Substantia nigra (tissue), 51 donors: ENCODE measurements at places on chromosomes 1 and 21.
A peak's percentile ranks its signal among the peaks of the same experiment; 100 is the strongest.

DNA sequence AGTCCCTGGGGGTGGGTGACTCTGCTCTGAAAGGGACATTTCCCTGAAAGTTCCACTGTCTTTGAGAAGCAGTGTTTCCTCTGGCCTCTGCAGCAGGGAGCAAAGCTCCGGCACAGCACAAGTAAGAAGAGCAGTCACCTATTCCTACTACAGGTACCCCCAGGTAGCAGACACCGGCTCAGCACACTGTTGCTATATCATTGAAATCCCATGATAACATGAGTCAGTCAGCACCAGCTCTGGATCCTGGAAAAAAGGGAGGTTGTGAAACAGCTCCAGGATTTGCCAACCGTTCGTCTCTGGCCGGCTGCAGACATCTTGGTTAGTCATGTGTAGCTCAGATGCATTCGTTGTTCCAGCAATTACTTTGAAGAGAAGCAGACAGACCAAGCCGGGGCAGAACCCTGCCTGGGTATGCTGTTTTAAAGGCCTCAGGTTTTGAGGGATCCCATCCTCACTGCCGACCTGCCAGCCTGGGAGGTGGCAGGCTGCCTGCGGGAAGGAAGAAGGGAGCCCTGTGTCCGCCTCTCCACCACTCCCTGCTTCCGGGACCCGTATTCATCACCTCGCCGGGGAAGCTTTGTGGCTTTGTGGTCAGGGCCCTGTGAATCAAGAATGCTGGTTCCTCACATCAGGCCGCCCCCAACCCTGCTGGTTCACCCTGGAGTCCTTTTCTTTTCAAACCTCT, 139.2 kb downstream of the CLIC6 start:
- no peak for DNase-seq

- DNase-seq: no peak
Measured at GRCh38 chr1:112341986-112342385, 54.0 kb upstream of the CTTNBP2NL start.

DNA sequence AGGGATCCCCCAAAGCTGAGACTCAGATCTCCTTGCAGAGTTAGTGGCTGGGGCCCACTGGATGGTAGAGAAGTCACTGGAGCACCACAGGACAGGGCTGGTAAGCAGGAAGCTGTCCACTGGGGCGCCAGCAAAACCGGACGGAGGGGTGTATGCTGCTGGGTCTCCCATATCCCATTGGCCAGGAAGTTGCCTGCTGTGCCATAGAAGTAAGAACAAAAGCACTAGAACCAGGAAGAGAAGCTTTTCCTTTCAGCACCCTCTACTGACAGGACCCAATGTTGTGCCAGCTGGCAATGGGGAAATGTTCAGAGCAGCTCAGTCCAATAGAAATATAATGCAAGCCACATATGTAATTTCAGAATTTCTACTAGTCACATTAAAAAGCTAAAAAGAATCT, 146.6 kb downstream of the SPATA46 start:
- DNase-seq: no peak

DNA sequence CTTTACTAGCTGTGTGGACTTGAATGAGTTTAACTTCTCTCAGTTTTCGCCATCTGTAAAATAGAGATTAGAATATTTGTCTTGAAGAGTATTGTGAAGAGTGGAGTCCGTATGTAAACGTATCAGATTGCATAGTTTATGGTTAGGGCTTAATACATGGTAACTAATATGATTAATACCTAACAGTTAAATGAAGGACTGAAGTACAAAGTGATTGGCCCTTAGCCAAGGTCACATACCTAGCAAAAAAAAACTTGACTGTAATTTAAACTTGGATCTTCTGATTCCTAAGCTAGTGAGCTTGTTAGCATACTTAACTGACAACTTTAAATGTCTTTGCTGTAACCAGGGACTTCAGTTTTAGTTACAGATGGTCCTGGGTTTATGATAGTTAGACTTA, 1.9 kb downstream of the GIPC2 start:
- no peak for DNase-seq

GRCh38 chr1:15866721-15867201, 19.3 kb downstream of the SPEN start:
- DNase-seq: no peak

DNA sequence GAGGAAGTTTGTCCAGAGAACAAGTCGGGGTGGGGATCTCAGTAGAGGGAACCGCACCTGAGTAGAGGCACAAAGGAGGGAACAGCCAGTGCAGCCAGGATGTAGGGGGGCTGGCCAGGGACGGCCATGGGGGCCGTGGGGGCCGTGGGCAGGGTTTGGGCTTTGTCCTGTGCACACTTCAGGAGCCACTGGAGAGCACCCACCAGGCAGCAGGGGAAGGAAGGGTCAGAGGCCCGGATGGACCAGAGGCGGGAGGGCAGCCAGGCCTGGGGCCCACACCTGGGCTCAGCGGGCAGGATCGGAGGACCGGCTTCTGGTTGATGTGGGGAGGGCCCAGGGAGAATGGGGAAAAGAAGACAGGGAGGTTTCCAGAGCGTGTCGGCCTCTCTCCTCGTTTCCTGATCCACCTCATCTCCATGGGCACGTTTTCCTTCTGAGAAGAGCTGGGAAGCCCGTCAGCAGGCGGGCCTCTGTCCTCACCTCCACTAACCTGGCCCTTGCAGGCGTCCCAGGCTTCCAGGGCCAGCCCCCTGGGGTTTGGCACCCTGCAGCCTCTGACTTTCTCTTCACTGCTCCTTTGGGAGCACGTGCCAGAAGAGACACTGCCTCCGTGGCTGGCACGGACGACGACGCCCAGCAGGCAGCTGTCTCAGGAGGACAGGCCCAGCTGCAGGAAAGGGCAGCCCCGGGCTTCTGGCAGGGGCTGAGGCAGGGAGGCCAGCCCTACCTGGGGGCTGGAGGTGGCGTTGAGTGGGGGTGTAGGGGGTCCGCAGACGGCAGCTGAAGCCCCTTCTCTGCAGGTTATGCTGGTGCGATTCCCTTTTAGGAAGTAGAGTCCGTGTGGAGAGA, 16.8 kb upstream of the PDXK start:
- no peak for DNase-seq

DNA sequence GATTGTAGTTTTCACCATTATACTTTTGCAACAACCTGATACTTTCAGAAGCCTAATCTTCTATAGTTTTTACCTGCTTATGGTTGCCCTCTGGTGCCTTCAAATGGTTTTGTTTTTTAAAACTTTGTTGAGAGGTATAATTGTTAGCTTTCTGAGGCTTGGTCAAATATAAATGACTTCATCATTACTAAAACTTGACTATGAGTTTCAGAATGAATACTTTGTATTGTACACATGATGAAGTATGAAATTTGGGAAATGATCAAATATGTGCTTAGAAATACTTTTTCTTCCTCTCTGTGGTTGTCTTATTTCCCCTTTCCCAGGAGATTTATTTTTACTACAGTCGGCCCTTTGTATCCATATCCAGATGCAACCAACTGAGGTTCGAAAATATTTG, 151.8 kb upstream of the B3GALT2 start:
- DNase-seq: no peak

DNA sequence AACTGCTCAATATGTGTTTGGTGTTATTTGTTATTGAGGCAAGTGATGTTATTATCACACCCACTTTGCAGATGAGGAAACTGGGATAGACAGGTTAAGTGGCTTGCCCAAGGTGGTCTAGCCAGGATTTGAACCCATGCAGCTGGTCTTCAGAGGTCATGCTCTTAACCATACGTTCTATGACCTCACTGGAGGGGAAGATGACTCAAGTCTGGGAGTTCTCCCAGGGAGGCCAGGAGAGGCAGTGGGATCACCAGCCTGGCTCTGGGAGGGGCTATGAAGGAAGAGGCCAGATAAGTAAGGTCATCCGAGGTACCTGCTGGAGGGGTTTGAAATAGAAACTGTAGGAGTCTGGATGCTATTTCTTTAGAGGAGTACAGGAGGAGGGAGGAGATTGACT, 95.3 kb downstream of the NAV1 start:
- no peak for DNase-seq

DNA sequence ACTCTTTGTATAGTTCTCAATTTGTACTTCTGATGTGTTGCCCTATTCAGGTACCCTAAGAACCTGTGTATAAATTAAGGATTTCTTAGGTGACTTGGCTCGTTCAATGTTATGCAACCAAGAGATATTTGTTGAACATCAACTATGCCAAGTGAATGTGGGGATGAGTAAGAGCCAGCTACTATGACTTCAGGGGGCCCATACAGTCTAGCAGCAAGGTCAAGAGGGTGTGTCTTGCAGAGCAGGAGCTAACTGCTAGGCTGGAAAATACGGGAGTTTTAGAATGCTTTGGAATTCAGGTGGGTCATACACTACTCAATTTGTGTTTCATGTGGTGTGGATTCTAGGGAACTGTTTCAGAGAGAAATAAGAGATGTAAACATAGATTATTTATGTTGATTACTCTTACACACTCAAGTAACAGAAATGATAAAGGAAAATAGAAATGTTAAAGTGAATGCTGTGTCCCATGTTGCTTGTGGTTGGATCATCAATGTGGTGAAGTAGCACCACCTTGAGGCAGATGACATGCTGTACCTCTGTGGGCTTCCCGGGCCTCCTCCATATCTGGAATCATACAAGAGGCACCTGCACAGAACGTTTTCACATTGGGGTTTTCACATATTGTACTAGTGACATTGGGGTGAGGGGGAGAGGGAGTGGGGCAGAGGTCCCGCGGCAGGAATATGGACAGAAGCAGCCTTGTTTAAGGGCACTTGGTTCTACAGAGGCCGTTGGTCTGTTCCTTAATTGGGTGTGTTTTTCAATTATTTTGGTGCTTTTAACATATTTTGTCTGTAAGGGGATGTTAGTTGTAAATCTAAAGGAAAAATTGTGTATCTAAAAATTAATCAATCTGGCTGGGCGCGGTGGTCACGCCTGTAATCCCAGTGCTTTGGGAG, 12.4 kb downstream of the ARPC5 start:
- no peak for DNase-seq

DNA sequence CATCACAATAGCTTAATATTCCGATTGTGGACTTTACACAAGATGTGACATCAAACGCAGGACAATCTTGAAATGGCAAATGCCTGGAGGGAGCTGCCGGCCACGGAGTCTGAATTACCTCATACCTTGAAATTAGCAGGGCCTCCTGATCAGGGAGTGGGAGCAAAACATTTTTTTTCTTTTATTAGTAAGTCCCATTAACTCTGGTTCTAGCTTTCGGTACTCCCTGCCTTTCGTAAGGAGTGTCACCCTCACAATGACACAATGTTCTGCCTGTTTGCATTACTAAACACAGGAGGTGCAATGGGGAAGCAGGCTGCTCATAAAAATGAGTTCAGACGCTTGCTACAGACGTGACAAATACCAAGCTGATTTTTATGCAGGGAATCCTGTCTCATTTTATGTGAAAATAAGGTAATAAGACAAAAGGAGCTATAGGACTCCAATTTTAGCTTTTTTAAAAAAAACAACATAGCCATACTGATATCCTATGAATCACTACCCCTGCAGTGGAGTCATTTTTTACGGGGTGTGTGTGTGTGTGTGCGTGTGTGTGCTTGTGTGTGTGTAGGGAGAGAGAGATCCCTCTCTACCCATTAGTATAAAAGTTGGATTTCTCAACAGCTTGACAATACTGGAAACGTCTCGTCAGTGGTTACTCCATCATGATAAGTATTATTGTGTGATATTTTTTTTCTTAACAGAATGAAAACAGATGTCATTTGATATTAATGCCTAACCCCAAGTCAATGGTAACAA, 205.1 kb upstream of the RUNX1 start:
- no peak for DNase-seq

- peak; percentile 18 for DNase-seq
Measured at GRCh38 chr1:54577612-54578011, 29.6 kb downstream of the ACOT11 start.
